ENCODE measurements at places on chromosomes 1 and 21. TPM values are rescaled to one million over a fixed set of nuclear protein-coding genes. Genes with fewer than 3 reads are reported as not detected.

DNA sequence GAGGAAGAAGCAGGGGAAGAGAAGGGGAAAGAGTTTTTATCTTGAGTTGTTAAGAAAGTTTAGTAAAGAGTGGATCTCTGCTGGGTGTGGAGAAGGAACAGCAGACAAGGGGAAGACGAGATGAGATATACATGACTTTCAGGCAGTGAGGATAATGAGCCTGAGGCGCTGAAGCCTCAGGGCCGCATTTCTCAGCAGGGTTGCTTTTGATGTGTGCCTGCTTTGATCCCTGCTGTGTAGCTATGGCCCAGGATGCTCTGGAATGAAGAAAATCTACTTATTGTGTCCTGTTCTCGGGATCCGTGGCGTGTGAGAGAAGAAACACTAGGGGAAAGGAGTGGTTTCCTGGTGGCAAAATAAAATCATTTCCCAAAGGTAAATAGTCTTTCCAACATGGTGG is 15.1 kb upstream of the RPE65 start:
- no peak for DNase-seq

DNA sequence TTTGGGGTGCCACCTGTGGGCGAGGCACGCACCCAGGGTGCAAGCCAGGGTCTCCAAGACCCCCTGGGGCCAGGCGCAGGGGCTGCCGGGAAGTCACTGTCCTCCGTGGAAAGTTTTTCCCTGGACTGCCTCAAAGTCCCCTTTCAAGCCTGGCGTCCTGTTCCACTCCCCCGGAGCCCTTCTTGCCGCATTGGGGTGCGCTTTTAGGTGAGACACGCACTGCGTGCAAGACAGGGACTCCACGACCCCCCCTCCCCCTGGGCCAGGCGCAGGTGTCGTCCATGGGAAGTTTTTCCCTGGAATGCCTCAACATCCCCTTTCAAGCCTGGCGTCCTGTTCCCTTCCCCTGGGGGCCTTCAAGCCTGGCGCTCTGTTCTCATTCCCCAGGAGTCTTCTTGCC is 137.1 kb downstream of the LIPI start:
- DNase-seq, result no peak

DNA sequence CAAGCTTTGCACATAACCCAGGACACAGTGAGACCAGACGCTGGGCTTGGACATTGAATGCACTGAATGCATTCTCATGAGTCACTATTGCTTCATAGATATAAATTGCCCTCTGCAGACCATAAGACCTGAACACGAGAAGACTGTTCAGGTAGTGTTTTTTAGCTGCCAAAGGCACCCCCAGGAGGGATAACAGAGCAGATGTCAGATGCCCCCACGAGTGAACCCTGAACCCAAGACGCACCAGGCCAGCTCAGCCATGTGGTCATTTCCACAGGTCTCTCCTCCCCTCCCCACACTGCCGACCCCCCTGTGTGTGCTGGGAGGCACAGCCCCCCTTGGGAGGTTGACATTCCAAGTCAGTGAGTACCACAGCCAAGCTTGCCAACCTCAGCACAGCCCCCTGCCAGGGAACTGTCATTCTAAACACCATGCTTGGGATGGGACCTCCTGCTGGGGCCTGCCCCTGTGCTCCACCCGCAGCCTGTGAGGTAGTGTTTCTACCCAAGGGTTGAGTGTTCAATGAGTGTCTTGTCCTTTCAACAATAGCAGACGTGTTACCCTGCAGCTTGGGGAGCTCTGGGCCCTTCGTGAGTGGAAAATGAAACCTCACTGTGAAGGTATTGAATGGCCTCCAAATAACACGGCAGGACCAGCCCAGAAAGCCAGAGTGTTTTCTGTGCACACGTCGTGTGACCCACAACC is 68.2 kb downstream of the PSMG1 start:
- no peak for DNase-seq

- DNase-seq, result no peak
These were observed 20.8 kb upstream of the ZNF362 start for GRCh38 chr1:33235521-33235920.

DNA sequence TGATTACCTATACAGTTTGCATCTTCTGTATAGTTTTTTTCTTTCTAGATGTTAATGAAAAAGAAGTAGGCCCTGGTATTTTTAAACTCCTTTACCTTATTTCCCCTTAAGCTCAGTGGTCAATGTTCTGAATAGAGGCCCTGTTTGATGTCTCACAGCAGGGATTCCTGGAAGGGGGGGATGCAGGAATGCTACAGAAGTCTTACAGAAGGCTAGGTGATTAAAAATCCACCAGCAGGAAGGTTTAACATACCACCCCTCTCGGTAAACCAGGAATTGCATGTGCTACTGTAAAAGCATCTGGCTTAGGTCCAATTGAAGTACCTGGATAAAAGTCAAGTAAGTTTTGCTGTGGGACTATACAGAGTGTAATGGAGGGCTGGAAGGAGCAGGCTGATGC is 78.3 kb downstream of the NOS1AP start:
- DNase-seq, result no peak

CD52 gene
- total RNA-seq, result 499 TPM

GRCh38 chr21:26437326-26438009 is 135.6 kb downstream of the CYYR1 start:
- no peak for DNase-seq

- DNase-seq, result no peak
These were observed 1.1 kb downstream of the SERTAD4 start for GRCh38 chr1:210233495-210234328.
